ENCODE measurements at places on chromosomes 3 and 15.

DNA sequence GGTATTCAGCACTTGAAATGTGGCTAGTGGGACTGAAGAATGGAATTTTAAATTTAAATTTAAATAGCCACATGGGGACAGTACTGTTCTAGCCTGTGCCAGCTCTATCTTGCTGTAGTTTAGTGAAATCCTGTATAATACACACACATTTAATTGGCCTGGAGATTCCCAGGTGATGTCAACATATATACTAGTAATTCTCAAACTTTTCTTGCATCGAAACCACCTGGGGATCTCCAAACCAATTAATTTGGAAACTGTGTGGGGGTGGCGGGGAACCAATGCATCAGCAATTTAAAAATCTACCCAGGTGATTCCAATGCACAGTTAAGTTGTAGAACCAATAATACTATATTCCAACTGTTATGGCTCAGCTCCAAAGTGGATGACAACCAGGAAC is 228.9 kb upstream of the MRPL3 start:
- DNase-seq, result no peak

- no peak for DNase-seq
Observed at GRCh38 chr3:183189641-183190040, 27.1 kb upstream of the LAMP3 start.

GRCh38 chr3:105844704-105845103 is 24.1 kb downstream of the CBLB start:
- DNase-seq, result no peak

DNA sequence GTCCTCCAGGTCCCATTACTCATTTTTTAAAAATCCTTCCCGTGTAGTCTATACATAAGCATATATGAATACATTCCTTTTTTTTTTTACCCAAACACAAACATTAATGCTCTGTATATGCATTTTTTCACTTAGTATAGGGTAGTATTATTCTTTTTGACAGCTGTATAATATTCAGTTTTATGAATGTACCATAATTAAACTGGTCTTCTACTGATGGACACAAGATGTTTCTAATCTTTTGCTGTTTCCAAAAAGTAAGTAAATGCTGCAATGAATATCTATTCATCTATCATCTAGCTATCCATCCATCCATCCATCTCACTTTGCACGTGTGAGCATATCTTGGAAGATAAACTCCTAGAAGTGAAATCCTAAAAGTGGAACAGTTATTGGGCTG is 110.8 kb downstream of the IGF2BP2 start:
- DNase-seq, result no peak

- DNase-seq, result no peak
Observed at GRCh38 chr15:42194513-42194912, 13.6 kb downstream of the VPS39 start.

GRCh38 chr3:63921741-63922482 is 9.7 kb upstream of the SCAANT1 start:
- no peak for DNase-seq

- peak; percentile 81 for DNase-seq
Observed at GRCh38 chr3:11582191-11582968, 61.3 kb downstream of the VGLL4 start.

DNA sequence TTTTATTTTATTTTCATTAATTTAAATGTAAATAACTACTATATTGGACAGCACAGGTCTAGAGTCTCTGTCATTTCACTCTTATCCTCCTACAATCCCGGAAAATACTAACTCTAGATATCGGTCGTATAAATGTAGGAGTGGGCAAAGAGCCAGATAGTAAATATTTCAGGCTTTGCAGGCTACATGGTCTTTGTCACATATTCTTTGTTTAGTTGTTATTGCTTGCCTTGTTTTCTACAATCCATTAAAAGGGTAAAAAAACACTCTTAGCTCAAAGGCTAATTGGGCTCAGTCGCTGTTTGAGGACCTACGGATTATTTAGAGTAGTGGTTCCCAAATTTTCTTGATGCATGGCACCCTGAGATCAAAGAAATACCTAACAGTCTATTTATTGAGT is 1.7 kb downstream of the KNL1 start:
- no peak for DNase-seq

GRCh38 chr3:11901286-11901875 is 54.7 kb upstream of the TAMM41 start:
- no peak for DNase-seq

- no peak for DNase-seq
Observed at GRCh38 chr3:43768381-43768973, 77.7 kb downstream of the ABHD5 start.

GRCh38 chr3:11136830-11137626 is 17.3 kb upstream of the HRH1 start:
- DNase-seq, result peak; percentile 60

GRCh38 chr15:85128621-85129020 is 147.0 kb downstream of the PDE8A start:
- no peak for DNase-seq

GRCh38 chr15:70538278-70538677 is 225.1 kb downstream of the UACA start:
- DNase-seq, result no peak

DNA sequence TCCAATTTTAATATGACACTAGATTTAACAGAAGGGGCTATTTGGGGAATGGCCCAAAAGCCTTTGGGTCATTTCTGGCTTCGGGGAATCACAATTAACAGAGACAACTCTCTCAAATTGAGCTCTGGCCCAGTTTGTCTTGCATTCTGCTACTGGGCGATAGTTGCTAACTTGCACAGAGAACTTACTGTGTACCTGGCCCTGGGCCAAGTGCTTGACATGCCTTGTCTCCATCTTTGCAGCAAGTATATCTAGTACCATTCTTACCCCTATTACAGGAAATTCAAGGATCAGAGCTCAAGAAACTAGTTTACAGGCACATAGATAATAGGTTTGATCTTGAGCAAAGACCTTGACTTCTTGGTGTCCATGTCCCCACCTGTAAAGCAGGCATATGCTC is 175.7 kb downstream of the TMEM108 start:
- DNase-seq, result no peak

- DNase-seq, result peak; percentile 76
Observed at GRCh38 chr15:45182996-45183395, 4.8 kb downstream of the SHF start.

GRCh38 chr15:73844356-73844755 is 29.0 kb upstream of the TBC1D21 start:
- DNase-seq, result peak; percentile 61

- peak; percentile 60 for DNase-seq
Observed at GRCh38 chr15:75723847-75724660, 11.4 kb upstream of the CSPG4 start.

DNA sequence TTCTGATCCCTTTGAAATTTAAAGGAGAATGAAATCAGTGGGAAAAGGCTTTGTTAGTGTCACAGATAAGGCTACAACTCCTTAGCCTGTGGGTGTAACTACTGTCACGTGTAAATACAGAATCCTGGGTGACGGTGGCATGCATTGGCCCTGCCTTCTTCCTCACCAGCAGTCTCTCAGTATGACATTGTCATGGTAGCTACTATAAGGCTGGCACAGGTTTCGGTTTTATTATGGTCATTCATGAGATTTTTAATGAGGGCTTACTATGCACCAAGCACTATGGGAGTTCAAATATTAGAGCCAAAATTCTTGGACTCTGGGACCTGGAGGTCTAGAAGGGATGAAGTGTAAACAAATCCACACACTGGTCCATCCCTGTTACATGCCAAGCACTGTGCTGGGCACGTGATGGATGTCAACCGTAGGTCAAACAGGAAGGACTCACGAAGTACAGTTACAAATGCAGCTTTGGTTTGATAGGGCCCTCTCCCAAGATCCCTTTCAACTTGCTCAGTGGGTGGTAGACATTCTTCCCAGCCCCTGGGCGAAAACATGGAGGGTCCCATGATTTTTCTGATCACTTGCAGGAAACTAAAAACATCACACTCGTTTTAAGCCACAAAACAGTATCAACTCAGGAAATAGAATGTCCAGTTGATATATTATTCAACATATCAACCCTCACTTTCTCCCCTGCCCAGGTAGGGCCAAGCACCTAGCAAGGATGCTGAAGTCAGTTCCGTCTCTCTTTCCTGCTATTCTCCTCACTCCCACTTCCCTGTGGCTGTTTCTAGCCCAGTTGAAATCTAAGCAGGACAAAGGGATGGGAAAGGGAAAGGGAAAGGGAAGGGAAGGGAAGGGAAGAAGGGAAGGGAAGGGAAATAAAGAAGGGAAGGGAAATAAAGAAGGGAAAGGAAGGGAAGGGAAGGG is 25.3 kb downstream of the BFSP2 start:
- DNase-seq, result no peak

GRCh38 chr15:82263350-82263749 is 732 bp downstream of the SAXO2 start:
- peak; percentile 59 for DNase-seq

DNA sequence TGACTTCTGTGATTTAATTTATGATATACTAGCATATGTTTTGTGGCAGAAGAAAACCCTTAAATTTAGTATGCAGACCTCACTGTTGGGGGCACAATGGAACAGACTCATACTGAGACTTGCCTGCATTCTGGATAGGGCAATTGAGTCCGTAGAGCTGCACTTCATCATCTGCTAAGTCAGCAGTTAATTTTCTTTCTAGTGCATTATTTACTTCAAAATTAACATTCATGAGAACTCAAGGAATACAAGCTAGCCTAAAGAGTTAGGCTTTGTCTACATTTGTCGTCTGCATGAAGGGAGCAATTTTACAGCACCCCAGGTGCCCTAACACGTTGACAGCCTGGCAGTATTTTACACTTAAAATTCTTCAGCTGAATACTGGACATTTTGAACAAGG is 345.5 kb downstream of the CHL1 start:
- DNase-seq, result no peak

GRCh38 chr3:133868186-133868585 is 27.5 kb downstream of the RAB6B start:
- no peak for DNase-seq

- no peak for DNase-seq
Observed at GRCh38 chr3:168273036-168273435, 177.3 kb upstream of the GOLIM4 start.

- DNase-seq, result no peak
Observed at GRCh38 chr3:76997733-76998132, 42.2 kb upstream of the ROBO2 start.

DNA sequence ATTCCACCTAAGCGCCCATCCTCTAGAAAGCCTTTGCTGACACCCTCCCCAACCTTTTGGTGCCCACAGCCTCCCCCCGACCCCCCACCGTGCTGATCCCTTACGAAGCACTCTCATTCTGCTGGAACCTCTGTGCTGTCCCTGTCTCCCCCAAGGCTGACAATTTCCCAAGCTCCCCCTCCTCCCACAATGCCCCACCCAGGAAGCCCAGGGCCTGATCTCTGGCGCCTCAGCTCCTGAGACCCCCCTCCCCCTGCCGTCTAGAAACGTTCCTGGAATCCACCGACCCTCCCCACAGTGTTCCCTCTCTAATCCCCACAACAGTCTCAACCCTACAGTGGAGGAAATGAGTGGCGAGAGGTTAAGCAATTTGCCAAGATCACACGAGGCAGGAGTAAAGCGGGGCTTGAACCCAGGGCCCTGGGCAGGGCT is 18.3 kb downstream of the MYL3 start:
- DNase-seq, result no peak

DNA sequence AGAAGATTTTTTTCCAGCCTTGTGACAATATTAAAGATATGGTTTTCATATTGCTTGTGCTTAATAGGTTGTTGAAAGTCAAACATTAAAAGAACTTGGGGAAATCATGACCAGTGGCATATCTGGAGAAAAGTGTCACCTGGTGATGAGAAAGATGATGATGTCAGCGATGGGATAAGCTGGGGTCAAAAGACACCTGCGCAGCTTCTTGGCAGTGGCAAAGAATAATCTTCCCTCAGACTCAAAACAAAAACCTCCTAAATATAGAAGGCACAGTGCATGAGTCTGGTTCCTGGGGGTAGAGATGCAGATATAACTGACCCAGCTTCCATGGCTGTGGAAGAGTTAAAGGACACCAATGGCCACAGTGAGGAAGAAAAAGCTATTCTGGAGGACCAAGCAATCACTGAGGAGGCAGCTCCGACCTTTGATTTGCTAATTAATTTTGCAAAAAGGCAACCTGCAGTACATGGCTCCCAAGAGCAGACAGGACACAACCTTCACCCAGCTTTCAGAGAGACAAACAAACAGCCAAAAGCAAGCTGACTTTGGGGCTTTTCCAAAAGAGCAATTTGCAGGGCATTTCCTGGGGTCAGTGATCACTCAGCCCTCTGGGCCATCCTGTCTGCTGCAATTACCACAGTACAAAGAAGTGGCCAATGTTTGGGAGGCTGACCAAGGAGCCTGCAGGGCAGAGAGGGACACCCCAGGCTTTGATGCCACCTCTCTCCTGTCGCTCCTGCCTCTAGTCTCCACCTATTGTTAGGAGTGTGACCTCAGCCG is 17.6 kb upstream of the SEMA5B start:
- no peak for DNase-seq

DNA sequence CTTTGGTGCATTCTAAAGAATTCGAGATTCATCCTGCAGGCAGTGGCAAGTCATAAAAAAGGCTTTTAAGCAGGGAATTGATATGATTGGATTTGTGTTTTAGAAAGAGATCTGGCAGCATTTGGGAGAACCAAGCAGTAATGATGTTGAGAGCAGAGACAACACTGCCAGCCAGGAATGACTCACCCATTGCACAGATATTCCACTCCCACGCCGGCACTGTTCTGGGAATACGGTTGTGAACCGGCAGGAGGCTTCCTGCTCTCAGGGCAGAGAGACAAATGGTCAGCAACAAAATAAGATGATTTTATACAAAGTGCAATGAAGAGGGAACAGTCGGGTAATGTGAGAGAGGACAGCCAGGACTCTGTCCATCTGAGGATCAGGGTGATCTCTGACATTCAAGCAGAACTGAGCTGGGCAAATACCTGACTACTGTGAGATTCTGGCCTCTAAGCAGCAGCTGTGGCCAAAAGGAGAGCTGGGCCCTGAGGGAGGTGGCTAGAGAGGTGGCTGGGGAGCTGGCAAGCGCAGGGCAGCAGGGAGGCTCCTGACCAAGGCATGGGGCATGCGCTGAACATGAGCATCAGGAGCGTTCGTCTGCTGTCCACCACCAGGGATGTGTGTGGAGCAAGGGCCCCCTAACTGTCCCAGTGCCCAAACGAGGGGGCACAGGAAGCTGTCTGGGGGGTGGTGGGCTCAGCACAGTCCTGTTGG is 56.1 kb upstream of the PLXNA1 start:
- no peak for DNase-seq

- no peak for DNase-seq
Observed at GRCh38 chr15:43086551-43086950, 19.3 kb downstream of the UBR1 start.

GRCh38 chr3:112020674-112021085 is 13.9 kb upstream of the TMPRSS7 start:
- DNase-seq, result no peak

GRCh38 chr3:73212683-73213082 is 151.2 kb downstream of the EBLN2 start:
- no peak for DNase-seq

- no peak for DNase-seq
Observed at GRCh38 chr15:81107889-81108288, 26.2 kb upstream of the CFAP161 start.

- no peak for DNase-seq
Observed at GRCh38 chr3:144148356-144148755, 176.7 kb downstream of the DIPK2A start.

GRCh38 chr15:69824075-69824876 is 273.4 kb downstream of the TLE3 start:
- no peak for DNase-seq
